ENCODE measurements at places on chromosomes 7 and 10.

DNA sequence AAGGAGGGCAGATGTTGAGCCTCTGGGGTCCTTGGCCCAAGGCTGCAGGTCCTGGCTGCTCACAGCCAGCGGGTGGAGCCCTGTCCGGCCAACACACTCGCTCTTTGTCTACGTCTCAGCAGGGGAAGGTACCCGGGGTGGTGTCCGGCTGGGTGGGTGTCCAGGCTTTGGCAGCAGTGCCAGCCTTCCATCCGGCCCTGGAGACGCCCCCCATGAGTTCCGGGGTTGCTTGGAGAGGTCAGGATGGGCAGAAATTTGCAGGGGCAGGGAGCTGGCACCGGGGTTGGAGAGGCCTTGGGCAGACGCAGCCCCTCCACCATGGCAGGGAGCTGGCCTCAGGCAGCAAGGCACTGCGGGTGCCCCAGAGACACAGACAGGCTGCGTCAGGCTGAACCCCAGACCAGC lies 42.2 kb upstream of the ELN start:
- DNase-seq, result no peak

DNA sequence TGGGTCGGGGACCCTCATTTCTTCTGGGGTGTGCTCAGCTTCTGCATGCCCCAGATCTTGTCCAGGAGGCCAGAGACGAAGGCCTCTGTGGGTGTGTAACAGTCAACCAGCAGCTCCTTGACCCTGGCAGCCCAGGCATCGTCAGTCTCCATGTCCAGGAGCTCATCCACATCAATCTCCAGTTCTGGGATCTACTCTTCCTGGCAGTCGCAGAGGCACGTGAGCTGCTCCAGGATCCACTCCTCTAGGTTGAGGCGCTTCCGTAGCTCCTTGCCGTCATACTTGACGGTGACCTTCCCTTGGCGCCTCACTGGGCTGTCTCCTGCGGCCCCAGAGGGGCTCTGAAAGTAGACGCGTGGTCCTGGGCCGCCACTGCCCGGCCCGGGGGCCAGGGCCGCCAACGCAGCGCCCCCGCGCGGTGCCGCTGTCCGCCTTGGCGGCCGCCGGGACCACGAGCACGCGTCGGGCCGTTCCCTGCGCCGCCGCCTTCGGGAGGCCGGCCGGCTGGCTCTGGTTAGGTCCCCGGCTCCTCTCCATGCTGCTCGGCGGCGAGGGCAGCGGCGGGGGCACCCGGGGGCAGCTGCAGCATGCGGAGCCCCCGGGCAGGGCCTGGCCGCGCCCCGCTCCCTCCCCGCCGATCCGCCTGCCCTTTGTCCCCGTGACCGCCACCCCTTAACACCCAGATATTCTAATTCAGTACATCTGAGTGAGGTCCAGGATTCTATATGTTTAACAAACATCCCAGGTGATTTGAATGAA lies 170.5 kb downstream of the SEPTIN7 start:
- no peak for DNase-seq

GRCh38 chr10:86586516-86586915 lies 64.9 kb upstream of the WAPL start:
- no peak for DNase-seq

DNA sequence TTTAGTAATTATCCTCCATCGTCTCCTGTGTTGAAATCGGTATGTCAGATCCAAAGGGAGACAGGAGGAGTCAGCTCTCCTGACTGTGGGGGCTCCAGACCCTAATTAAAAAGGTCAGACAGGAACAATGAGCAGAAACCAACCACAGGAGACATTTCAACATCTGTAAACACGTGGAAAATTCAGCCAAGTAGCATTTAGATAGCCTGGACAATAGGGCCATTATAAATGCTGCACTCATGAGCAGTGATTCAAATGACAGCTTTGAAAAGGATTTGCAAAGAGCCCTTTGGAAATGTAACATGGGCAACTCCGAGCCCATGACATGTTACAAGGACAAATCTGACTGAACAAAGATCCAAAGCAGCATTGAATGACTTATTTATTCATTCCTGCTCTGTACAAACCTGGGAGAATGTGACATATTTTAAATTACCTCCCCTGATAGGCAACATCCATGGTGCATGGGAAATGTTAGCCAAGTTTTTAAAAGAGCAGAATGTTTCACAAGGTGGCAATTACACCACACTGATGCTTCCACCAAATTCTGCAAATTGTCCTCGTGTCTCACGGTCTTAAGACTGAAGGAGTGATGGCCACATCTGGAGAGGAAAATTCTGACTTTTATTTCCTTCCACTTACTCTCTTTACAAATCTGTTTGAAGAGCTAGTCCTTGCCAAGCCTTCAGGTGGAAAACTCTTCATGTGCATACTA lies 113.3 kb upstream of the KMT2E start:
- DNase-seq, result no peak

- no peak for DNase-seq
These were observed 5.7 kb upstream of the GSTK1 start for GRCh38 chr7:143257501-143257900.

- DNase-seq, result no peak
These were observed 5.3 kb downstream of the HOXA11 start for GRCh38 chr7:27179503-27180430.

DNA sequence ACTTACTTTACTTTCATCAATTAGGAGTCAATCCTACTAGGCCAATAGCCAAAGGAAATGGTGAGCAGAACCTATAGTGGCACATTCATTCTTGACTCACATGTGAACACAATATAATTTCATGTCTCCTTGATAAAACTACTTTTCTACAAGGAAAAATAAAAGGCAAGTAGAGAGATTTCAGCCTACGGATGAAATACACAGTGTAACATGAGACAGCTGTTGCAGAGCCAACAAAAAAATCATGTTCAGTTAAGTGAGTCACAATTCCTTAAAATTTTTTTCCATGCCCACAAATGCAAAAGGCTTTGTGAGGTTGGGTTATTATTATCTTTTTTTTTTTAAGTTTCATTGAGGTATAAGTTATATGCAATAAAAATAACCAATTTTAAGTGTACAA lies 54.8 kb downstream of the GPR141 start:
- DNase-seq, result no peak

DNA sequence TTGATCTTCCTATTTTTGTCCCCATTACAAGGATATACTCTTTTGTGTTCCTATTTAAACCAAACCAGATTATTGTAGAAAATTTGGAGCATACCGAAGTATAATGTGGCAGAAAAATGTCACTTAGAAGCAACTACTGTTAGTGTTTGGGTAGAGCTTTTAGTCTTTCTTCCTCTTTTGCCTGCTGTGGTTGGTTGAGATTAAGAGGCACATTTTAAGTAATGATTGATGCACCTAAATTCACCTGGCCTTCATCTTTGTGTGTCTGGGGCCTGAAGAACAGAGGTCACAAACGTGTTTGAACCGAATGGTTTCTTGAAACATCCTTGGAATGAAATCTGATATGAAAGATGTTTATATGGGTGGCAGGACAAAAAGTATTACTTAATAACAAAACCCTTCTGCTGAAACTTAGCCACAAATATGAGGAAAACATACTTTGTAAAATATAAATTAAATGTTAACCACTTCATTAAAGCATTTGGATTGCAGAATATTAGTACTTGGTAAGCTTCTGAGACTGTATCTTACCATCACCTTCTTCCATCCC lies 2.6 kb downstream of the BPGM start:
- DNase-seq, result no peak

- no peak for DNase-seq
These were observed 1.1 kb upstream of the LARP4B start for GRCh38 chr10:932589-932988.

GRCh38 chr10:21534604-21535493 lies 817 bp downstream of the MLLT10 start:
- peak; percentile 38 for DNase-seq

GRCh38 chr10:89861584-89862301 lies 160.4 kb downstream of the KIF20B start:
- DNase-seq, result no peak

GRCh38 chr7:24406053-24406788 lies 122.2 kb downstream of the NPY start:
- no peak for DNase-seq

DNA sequence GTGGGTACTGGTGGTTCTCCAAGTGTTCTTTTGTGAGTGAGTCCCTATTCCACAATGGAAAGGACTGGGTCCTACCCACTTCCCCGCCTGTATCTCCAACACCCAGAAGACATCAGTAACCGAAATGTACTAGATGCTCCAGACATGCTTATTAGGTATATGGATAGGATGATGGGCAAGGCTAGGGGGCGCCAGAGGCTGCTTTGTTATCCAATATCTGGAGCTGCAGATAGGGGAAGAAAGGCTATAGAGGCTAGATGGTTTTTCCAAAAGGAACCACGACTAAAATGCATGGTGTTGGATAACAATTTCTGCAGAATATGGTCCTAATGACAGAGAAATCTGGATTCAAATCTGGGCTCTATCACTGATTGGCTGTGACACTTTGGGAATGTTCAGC lies 56.2 kb upstream of the TM9SF3 start:
- DNase-seq, result no peak

DNA sequence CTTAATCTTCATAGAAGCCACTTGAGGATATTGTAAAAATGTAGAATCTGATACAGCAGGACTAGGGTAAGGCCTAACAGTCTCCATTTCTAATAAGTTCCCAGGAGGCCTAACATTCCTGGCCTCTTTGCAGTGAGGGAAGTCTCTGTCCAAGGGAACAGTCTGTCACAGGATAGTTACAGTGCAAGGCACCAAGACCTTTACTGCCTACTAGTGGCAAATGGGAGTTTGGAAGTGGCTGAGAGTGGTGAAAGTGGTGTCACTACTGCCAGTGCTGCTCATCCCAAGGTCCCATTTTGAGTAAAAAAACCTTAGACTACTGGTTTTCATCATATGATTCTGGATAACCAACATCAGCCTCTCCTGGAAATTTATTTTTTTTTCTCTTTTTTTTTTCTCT lies 619.5 kb upstream of the SEMA3D start:
- DNase-seq, result no peak

GRCh38 chr7:149883452-149883861 lies 9.7 kb downstream of the ATP6V0E2 start:
- DNase-seq, result no peak

- DNase-seq, result no peak
These were observed 71.0 kb upstream of the PLXNA4 start for GRCh38 chr7:132647311-132647710.

- no peak for DNase-seq
These were observed 254.5 kb upstream of the BMPER start for GRCh38 chr7:33650828-33651227.

DNA sequence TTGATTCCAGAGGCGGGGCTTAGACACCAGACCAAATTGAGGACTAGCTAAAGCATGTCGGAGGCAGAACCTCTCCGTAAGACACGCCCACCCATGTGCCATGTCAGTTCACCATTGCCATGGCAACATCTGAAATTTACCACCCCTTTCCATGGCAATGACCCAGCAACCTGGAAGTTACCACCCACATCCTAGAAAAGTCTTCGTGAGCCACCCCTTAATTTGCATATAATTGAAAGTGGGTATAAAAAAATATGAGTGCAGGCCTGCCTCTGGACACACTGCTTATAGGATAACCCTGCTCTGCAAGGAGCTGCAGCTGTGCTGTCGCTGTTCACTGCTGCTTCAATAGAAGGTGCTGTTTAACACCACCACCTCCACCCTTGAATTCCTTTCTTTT lies 28.0 kb downstream of the TMEM270 start:
- DNase-seq, result no peak

DNA sequence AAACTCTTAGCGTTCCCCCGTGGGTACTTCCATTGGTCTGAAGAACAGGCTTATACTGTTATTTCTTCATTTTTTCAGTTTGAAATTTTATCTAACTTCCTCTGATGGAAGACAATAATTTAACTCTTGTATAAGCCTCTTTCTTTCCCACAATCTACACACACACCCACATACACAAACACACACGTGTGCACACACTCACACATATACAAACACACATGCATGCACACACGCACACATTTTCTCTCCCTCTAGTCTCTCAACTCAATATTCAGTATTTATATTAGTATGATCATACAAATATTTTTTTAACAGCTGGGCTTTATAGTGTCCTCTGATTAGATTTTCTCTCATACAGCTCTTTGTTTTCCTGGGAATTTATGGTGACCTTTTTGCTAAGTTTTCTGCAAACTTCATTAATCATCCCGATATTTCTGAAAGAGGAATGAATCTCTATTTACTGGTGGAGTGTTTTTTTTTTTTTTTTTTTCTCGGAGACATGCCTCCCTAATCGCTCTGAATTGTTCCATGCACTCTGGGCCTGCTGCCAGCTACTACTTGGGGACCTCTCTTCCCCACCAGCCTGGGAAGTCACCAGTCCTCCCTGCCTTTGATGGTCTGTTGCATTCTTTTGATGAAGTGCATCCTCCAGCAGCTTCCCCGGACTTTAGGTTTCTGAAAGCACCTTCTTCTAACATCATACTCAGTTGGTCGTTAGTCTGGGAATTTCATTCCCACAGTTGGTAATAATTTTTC lies 75.5 kb downstream of the ZNF777 start:
- DNase-seq, result no peak

- DNase-seq, result no peak
These were observed 98.5 kb upstream of the INSIG1 start for GRCh38 chr7:155198901-155199845.

DNA sequence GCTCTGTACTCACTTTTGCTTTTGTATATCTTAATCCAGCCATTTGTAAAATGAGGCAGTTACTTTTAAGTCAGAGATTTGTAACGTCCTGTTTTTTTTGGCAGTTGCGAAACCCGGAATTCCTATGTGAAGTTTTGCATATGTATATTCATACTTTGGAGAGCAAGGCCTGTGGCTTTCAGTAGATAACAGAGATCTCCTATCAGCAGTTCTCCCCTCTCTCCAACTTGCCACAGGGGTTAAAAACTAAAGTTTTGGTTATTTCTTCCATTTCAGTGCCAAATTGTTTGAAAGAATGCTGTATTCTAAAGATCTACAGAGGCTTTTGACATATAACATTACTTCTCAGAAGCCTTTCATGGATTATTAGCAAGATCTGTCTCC lies 102.4 kb downstream of the EXOC4 start:
- no peak for DNase-seq

DNA sequence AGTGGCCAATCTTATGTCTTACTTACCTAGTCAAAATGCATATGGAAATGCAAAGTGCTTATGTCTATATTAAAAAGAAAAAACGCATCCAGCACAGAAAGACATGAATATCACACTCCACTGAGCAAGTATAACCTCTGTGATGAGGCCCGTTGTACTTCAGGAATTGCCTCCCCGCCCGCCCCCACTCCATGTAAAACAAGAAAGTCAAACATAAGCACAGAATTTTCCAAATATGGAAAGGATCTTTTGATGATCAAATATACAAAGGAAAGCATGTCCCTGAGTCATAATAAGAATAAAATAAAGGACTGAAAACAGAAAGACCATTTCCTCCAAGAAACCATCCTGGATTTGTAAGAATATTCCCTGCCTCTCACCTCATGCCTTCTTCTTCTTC lies 229.1 kb downstream of the BAMBI start:
- DNase-seq, result no peak

- DNase-seq, result no peak
These were observed 105.8 kb downstream of the COL13A1 start for GRCh38 chr10:69907517-69907916.

DNA sequence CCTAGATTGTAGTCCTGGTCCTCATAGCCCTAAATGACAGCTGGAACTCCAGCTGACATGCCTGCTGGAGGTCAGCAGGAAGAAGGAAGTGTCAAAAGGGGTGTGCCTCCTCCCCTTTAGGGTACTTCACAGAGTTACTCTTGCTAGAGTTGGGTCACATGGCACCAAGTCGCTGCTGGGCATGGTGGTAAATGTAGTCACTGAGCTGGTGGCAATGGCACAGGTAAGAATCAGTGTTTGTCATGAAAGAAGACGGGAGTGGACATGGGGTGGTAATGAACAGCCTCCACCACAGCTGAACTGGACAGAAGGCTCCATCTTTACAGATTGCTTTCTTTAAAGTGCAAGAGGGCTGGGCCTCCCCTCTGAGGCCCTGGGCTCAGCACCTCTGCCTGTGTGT lies 122.3 kb downstream of the ACTR3B start:
- no peak for DNase-seq
